ENCODE measurements at places on chromosomes 5 and 9.

- no peak for DNase-seq
Observed at GRCh38 chr9:15246708-15247107, 60.3 kb downstream of the TTC39B start.

- DNase-seq: no peak
Observed at GRCh38 chr9:137459601-137460362, 648 bp upstream of the NSMF start.

GRCh38 chr5:149605354-149605997 is 24.2 kb downstream of the ARHGEF37 start:
- DNase-seq: no peak

GRCh38 chr5:128613128-128613527 is 75.1 kb upstream of the FBN2 start:
- no peak for DNase-seq

DNA sequence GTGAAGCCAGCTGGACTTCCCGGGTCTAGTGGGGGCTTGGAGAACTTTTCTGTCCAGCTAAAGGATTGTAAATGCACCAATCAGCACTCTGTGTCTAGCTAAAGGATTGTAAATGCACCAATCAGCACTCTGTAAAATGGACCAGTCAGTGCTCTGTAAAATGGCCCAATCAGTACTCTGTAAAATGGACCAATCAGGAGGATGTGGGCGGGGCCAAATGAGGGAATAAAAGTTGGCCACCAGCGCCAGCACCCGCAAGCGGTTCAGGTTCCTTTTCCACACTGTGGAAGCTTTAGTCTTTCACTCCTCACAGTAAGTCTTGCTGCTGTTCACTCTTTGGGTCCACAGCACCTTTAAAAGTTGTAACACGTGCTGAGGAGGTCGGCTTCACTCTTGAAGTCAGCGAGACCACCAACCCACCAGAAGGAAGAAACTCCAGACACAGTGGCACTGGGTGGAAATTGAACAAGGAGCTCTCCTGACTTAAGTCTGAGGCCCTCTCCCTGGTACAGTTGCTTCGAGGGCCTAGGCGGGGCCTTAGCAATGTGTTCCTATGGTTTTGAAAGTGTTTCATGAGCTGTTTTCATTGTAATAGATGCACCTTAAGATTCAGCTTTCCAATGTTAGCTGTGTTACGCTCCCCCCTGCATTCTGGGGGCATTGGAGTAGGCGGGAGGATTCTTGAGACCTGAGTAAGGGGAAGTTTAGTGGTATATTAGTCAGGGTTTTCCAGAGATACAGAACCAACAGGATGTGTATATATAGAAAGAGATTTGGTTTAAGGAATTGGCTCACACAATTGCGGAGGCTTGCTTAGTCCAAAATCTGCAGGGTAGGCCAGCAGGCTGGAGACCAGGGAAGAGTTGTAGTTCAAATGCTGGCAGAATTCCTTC is 21.5 kb upstream of the MYO10 start:
- DNase-seq: no peak

GRCh38 chr9:93648181-93648580 is 71.8 kb downstream of the PHF2 start:
- peak; percentile 8 for DNase-seq

DNA sequence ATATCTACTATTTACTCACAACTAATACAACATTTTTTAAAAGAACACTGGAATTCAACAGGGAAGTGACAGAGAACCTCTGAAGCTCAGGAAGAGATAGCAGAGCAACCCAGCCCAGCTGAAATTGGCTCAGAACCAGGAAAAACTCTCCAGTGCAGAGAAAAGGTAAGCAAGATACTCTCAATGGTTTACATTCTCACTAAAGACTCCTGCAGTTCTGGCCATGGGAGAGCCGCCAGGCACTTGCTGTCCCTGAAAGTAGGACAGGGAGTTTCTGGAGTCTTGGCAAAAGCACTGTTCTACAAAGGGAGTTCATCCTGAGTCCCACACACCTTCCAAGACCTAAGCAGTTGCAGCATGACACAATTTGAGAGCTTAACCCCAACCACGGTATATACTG is 330.8 kb downstream of the TRIM36 start:
- no peak for DNase-seq

GRCh38 chr9:132299221-132299620 is 55.6 kb downstream of the SETX start:
- DNase-seq: no peak

DNA sequence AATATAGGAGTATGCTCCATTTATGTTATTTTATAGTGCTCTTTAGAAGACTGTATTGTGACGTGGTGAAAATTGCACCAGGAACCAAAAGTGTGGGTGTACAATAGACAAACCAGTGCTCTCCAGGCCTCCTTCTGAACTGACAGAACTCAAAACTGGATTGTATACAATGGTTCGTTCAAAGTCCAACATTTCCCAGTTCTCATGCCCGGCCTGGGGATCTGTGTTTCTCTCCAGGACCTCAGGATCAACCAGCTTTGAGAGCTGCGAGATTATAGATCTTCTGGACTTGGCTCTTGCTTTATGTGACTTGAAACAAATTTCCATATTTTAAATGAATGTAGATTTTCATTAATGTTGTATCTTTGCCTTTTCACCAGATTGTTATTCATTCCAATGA is 60.8 kb upstream of the CER1 start:
- DNase-seq: no peak

- no peak for DNase-seq
Observed at GRCh38 chr9:124767821-124768220, 3.3 kb downstream of the NR6A1 start.

GRCh38 chr9:88013035-88013434 is 38.7 kb upstream of the CDK20 start:
- no peak for DNase-seq

GRCh38 chr5:115098041-115098702 is 71.5 kb downstream of the TRIM36 start:
- DNase-seq: no peak

DNA sequence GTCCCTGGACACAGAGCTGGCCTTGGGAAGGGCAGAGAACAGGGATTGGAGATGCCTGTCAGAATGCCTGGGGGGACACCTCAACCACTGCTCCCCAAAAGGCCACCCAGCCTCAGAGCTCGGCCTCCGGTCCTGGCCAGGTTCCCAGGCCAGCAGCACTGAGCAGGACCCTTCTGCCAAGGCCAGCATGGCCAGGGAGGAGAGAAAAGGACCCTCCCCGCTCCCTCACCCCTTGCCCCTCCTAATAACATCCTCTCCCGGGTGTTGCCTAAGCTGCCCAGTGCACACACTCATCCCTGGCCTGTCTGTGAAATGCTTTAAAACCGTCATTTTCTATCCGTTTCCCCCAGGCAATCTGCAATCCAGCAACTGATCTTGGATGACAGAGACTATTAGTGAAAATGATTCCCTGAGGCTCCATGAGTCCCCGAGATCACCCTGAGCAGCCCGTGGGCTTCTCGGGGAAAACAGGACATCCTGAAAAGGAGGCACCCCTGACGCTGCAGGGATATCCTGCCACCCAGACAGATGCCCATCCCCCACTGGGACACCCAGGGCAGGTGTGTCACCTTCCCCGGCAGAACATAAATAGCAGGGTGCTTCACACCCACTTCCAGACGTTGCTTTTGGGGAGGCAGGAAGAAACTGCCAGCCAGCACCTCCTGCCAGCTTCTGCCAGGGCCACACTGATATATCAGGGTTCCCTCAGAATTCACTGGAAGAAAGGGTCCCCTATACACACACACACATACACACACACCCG is 75.3 kb downstream of the ADAMTS2 start:
- no peak for DNase-seq

- no peak for DNase-seq
Observed at GRCh38 chr9:16884952-16885513, 14.6 kb upstream of the BNC2 start.

DNA sequence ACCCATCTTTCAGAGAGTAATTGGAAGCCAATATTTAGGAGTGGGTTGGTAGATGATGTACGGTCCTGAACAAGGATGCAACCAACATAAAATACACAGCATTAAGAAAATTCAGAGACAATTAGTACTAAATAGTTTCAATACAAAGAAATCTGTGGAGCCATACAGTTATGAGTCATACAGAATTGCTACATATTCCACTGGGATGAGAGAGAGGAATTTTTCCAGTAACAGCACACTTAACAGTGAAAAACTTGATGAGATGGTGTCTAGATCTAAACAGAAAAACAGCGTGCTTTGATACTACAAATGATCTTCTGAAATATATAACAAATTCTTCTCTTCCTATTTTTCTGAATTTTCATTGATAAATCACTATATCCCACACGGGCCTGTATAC is 1999.3 kb upstream of the CDH9 start:
- no peak for DNase-seq

DNA sequence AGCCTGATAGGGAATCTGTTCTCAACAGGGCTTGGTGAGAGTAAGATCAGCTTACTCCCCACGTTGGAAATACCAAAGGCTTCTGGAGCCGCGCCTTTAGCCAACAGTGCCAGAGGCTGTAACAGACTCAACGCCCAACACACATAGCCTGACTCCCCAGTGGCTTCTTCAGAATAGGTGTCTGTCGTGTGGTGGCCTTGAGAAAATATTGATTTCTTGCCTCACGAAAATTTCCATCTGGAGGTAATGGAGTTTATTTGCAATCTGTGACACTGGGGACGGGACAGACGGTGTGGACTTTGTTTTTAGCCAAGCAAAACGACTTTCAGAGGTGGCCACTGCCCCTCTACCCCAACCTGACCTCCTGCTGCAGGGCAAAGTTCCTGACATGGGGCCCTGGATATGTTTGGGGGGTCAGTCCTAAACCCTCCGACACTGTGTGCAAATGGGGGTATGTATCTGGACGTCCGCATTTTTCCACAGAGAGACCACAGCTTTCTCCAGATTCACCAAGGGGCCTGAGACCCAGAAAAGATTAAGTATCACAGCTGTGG is 189.3 kb downstream of the CDK5RAP2 start:
- no peak for DNase-seq

- no peak for DNase-seq
Observed at GRCh38 chr9:117021906-117022305, 334.8 kb downstream of the TRIM32 start.

DNA sequence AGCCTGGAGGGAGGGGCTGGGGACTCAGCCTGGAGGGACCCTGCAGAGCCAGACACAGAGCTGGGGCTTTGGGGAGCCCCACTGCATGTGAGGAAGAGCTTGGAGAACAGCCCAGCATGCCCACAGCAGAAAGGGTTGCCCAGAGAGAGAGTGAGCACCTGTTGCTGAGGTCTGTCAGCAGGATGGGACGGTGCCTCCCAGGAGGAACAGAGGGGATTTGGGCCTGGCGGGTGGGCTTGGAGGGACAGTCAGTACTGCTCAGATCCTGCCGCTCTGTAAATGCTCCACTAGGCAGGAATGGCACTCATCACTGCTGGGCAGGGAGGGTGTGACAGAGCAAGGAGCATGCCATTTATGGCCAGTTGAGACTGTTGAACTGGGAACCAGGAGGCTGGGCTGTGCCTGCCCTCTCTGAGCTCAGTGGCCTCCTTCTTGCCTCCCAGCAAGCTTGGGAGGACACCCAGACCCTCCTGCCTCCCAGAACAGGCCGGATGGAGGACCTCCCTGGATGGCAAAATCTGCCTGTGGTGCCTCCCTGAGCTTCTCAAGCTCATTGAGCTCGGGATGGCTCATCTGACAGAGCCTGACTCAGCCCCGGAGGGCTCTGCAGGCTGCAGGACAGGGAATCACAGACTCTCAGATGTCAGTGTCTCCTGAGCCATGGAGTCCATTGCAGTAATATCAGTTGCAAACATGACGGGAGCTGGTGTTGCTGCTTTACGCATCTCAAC is 786 bp upstream of the HRCT1 start:
- DNase-seq: no peak

DNA sequence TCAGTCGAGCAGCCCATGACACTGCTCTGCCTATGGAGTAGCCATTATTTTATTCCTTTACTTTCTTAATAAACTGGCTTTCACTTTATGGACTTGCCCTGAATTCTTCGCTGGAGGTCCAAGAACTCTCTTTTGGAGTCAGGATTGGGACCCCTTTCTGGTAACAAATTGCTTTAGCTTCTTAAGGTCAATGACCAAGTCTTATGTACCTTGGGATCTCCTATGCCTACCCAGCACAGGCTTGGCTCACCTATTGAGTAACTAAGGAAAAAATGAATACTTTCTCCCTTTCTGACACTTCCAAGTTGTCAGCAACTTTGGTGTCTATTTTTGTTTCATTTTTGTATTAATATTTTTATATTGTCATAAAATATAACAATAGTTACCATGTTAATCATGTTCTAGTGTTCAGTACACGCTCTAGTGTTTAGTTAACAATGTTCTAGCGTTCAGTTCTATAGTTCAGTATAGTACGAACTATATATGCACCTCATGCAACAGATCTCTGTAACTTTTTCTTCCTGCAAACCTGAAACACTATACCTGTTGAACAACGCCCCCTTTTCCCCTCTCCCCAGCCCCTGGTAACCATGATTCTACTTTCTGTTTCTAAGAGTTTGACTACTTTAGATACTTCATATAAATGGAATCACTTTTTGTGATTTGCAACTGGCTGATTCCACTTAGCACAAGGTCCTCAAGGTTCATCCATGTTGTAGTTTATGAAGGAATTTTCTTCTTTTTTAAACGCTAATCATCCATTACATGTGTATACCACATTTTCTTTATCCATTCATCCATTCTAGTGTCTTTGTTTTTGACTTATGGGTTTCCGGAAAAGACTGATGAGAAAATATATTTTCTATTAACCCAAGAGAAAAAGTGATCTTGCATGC is 1.8 kb upstream of the RHOBTB3 start:
- DNase-seq: no peak

DNA sequence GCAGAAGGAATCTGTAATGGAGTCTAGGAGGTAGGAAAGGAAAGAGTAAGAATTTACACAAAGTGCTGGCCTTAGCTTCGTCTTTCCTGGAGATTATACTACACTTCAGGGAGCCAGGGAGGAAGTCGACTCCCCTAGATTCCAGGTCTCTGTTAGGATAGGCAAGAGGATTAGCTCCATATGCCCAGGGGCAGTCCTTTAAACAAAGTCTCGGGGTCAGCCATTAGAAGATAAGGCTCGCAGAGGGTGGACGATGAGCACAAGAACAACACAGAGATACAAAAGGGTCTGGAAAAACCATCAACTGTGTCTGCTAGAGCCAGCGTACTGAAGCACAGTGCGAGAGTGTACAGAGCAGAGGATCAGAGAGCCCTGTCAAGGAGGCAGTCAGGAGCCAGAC is 344.7 kb upstream of the TNC start:
- no peak for DNase-seq

GRCh38 chr5:119340597-119341218 is 15.1 kb upstream of the TNFAIP8 start:
- DNase-seq: no peak

GRCh38 chr9:22522206-22522740 is 75.6 kb downstream of the DMRTA1 start:
- no peak for DNase-seq

DNA sequence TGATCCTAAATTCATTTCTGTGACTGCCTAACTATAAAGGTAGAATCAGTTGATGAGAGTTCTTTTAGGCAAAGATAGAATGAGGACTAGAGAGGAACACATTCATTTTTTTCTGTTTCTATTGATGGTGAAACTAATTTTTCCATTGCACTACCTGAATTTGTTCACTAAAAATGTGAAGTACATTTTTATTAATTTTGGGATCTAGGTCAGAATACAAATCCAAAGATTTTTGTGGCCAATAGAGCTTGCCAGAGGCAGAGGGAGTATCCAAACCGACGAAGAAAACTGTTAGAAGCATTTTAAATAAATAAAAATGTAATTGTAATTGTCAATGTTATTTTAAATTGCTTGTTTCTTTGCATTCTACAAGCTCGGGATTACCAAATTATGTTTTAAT is 78.1 kb downstream of the MTREX start:
- no peak for DNase-seq
